ENCODE measurements at places on chromosomes 16 and 17. TPM values are rescaled to one million over a fixed set of nuclear protein-coding genes. Genes with fewer than 3 reads are reported as not detected.

Gene KRTAP1-1
- not detected for total RNA-seq

Gene ANTKMT
- 53.6 TPM for total RNA-seq

Gene FBXL16
- total RNA-seq, result 3.5 TPM

Gene NOG
- not detected for total RNA-seq

Gene CPHXL
- total RNA-seq, result not detected

Gene CDH13
- total RNA-seq, result not detected

Gene ITGA2B
- 0.78 TPM for total RNA-seq

Gene GPR179
- 0.10 TPM for total RNA-seq

Gene TTYH2
- total RNA-seq, result 3.8 TPM

Gene CDK3
- total RNA-seq, result 13.2 TPM

Gene DLX4
- total RNA-seq, result 0.17 TPM

Gene TSPAN10
- 1.6 TPM for total RNA-seq

Gene SKAP1
- total RNA-seq, result 33.1 TPM

Gene CLEC3A
- not detected for total RNA-seq

Gene TBC1D3B
- total RNA-seq, result 17.2 TPM

Gene NPIPB9
- total RNA-seq, result 13.4 TPM

Gene CMTM1
- total RNA-seq, result 5.9 TPM

Gene PPY
- total RNA-seq, result not detected

Gene HSPB9
- total RNA-seq, result not detected

Gene C16orf95
- 2.3 TPM for total RNA-seq

Gene TBC1D3I
- total RNA-seq, result 1.9 TPM

Gene CNTD1
- total RNA-seq, result not detected

Gene BICDL2
- not detected for total RNA-seq

Gene USH1G
- not detected for total RNA-seq

Gene RNF167
- total RNA-seq, result 143 TPM

Measured in B cell (primary cell).